ENCODE measurements at places on chromosomes 12 and 14. TPM values are rescaled to one million over a fixed set of nuclear protein-coding genes. Genes with fewer than 3 reads are reported as not detected.

GRCh38 chr14:57671021-57671420, 177.4 kb upstream of the CCDC198 start:
- no peak overlapping the region for H3K4me3 ChIP-seq
- H3K4me1 ChIP-seq: no peaks in the 10 kb centered on the region
- H3K27me3 ChIP-seq: no peaks in the 10 kb centered on the region
- no peak overlapping the region for H3K27ac ChIP-seq

GRCh38 chr12:76464631-76465166, 94.9 kb downstream of the OSBPL8 start:
- H3K4me1 ChIP-seq: peaks cover 13% of the 10 kb centered on the region
- H3K4me3 ChIP-seq: no peak overlapping the region
- H3K27ac ChIP-seq: no peak overlapping the region
- DNase-seq: no peak
- H3K27me3 ChIP-seq: no peaks in the 10 kb centered on the region

GRCh38 chr14:60636879-60637478, 12.3 kb downstream of the SIX1 start:
- no peaks in the 10 kb centered on the region for H3K36me3 ChIP-seq
- H3K4me3 ChIP-seq: no peak overlapping the region
- H3K27ac ChIP-seq: no peak overlapping the region
- peaks cover 64% of the 10 kb centered on the region for H3K27me3 ChIP-seq

GRCh38 chr14:75411214-75411540, 16.6 kb upstream of the JDP2 start:
- DNase-seq: no peak
- no peaks in the 10 kb centered on the region for H3K36me3 ChIP-seq
- H3K27me3 ChIP-seq: no peaks in the 10 kb centered on the region

DNA sequence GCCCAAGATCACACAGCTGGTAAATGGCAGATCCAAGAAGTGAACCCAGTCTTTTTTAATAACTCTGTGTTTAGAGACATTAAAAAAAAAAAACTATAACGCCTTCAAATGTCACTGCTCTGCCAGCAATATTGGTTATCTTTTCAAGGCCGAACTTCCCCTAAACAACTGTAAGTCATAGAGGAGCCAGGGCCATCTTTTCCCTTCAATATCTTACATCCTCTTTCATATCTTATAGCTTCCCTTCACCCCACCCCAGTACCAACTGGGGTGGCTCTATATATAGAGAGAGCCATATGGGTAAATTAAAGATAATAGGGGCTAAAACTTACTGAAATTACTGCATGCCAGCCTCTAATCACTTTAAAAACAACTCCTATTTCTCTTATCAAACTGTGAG, 100.2 kb downstream of the STAB2 start:
- H3K36me3 ChIP-seq: no peaks in the 10 kb centered on the region
- no peaks in the 10 kb centered on the region for H3K4me1 ChIP-seq
- no peaks in the 10 kb centered on the region for H3K27me3 ChIP-seq
- H3K4me3 ChIP-seq: no peak overlapping the region
- no peak overlapping the region for H3K27ac ChIP-seq
- DNase-seq: no peak

DNA sequence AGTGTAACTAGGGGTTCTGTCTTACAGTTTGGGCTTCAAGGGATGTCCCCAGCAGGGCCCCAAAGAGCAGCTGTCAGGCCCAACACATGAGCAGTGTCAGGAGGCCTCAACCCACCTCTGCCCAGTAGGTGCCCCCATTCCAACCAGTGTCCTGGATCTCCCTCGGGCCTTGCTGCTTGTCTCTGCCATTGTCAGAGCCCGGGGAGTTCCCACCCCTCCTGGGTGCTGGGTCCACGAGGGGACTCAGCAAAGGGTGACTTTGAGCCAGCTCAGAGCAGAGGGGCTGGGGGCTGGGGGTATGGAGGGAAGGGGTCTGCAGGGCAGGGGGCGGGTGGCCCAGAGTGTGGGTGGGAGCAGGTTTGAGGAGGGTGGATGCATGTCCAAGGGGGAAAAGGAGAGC, 18.0 kb upstream of the BEGAIN start:
- no peak overlapping the region for H3K4me3 ChIP-seq
- no peaks in the 10 kb centered on the region for H3K4me1 ChIP-seq
- H3K27ac ChIP-seq: no peak overlapping the region
- no peaks in the 10 kb centered on the region for H3K36me3 ChIP-seq
- no peaks in the 10 kb centered on the region for H3K27me3 ChIP-seq

DNA sequence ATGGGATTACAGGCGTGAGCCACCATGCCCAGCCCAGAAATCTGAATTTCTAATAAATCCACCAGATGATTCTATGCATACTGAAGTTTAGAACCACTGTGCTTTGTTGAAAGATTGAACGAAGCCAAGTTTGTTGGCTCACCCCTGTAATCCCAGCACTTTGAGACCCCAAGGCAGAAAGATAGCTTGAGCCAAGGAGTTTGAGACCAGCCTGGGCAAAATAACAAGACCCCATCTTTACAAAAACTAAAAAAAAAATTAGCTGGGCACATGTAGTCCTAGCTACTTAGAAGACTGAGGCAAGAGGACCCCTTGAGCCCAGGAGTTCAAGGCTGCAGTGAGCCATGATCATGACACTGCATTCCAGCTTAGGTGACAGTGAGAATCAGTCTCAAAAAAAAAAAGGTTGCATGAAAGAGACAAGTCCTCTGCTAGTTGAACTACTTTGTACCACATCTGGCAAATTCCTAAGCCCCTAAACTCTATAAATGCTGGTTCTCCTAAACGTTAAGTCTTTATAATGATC, 1.7 kb upstream of the ABHD4 start:
- H3K4me3 ChIP-seq: no peak overlapping the region
- no peak for DNase-seq

GRCh38 chr12:98823012-98823411, 177.9 kb downstream of the APAF1 start:
- DNase-seq: no peak
- H3K27ac ChIP-seq: no peak overlapping the region
- no peaks in the 10 kb centered on the region for H3K4me1 ChIP-seq
- H3K27me3 ChIP-seq: no peaks in the 10 kb centered on the region

INHBC gene
- total RNA-seq: not detected

- DNase-seq: no peak
- H3K4me1 ChIP-seq: no peaks in the 10 kb centered on the region
- no peaks in the 10 kb centered on the region for H3K27me3 ChIP-seq
- H3K4me3 ChIP-seq: no peak overlapping the region
Measured at GRCh38 chr12:12964255-12964654, 12.3 kb upstream of the GPRC5D start.

Measured in upper lobe of right lung (tissue), 1 donor.